ENCODE measurements at places on chromosomes 1 and 21. TPM values are rescaled to one million over a fixed set of nuclear protein-coding genes. Genes with fewer than 3 reads are reported as not detected.

GRCh38 chr21:44517175-44517899 lies 22.7 kb downstream of the KRTAP10-1 start:
- no peak for DNase-seq

GRCh38 chr1:18951818-18952391 lies 4.6 kb downstream of the IFFO2 start:
- DNase-seq, result peak; percentile 66

GRCh38 chr1:182340233-182341058 lies 51.1 kb downstream of the GLUL start:
- no peak for DNase-seq

DNA sequence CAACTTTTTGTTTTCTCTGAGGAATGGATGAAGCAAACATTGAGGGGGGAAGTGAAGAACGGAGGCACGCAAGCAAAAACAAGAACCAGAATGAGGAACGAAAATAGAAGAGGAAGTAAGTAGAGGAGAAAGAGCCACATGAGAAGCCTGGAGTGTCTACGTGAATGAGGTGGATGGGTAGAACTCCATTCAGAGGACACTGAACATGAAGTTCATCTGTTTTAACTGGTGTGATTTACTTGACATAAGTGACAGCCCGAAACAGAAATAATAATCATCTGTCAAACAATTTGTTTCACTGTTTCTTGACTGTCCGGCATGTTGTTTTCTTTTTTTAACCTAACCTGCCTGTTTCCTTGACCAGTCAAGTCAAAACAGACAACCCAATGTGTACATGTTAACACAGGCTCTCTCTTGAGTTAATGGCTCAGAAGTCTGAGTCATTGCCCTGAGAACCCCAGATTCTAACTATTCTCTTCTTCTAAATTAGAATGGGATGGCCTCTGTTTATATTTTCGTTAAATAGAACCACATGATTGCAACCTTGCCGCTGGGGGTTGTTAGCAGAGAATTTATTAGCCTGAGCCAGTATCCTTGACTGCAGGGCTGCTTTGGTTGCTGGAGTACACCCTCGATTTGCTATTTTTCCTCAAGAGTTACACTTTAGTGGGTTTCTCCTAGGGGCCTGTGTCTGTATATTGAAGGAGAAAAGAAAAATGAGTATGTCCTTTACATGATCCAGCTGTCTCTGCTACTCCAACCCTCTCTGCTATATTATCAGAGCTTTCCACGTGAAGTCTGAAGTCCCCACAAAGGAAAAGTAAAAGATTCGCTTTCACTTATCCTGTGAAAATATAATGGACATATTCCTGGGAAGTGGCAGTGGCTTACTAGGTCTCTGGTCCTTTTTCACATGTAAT lies 151.7 kb downstream of the ZC3H11B start:
- no peak for DNase-seq

GRCh38 chr1:94753171-94753972 lies 66.8 kb upstream of the SLC44A3 start:
- no peak for DNase-seq

GRCh38 chr1:72526926-72527325 lies 244.6 kb upstream of the NEGR1 start:
- DNase-seq, result no peak

- no peak for DNase-seq
Measured at GRCh38 chr1:219271818-219272535, 98.3 kb downstream of the LYPLAL1 start.

DNA sequence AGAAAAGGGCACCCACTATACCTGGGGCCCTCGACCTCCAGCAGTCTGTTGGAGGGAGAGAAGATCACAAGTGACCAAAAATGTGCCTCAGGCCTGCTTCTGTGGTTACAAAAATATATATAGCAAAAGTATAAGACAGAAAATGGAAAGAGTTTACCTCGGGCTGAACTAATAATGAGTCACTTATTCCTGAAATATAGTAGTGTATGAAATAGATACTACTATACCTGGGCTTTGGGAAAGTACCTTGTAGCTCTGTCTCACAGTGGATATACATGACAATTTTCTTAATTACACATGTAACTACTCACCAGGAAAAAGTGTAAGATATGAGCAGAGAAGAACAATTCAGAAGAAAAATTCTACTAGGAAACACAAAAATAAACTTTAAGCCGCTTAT lies 7.3 kb upstream of the APCS start:
- no peak for DNase-seq

GRCh38 chr1:203671521-203672278 lies 45.1 kb downstream of the ATP2B4 start:
- no peak for DNase-seq

- no peak for DNase-seq
Measured at GRCh38 chr1:244052016-244052727, 1.1 kb downstream of the ZBTB18 start.

DNA sequence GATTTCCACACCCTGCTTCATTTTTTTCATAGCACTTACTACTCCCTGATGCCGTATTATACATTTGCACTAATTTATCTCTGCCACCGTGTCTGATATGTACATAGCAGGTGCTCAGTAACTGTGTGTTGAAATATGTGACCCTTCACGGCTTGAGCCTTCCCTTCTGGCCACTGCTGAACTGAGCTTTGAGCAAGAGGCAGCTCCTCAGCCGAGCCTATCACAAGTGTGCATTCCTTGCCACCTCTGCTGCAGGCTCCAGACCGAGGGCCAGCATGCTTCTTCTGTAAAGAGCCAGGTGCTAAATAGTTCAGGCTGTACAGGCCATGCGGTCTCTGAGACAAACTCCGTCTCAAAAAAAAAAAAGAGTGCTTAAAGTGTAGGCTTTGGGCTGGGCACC lies 22.6 kb downstream of the PLEKHM2 start:
- DNase-seq, result no peak

DNA sequence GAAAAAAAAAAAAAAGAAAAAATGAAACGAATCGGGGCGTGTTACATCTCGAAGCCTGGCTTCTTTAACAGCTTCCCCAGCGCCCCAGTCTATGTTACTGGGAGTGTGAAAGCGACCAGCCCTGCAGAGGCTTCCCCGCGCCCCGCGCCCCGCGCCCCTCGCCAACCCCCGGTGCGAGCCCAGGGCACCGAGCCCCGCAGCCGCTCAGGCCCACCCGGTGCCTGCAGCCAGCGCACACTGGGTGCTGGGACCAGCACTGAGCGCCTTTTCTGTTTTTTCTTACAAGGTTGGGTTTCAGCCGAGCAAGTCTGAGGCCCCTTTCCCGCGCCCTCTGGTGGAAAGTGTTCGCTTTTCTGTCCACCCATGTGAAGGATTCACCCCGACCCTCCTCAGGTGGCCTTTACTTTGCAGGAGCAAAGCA lies 42.1 kb upstream of the ZNF496 start:
- DNase-seq, result peak; percentile 46

GRCh38 chr1:222384531-222384930 lies 163.4 kb downstream of the HHIPL2 start:
- no peak for DNase-seq

LRIG2 gene
- 23.7 TPM for total RNA-seq

DNA sequence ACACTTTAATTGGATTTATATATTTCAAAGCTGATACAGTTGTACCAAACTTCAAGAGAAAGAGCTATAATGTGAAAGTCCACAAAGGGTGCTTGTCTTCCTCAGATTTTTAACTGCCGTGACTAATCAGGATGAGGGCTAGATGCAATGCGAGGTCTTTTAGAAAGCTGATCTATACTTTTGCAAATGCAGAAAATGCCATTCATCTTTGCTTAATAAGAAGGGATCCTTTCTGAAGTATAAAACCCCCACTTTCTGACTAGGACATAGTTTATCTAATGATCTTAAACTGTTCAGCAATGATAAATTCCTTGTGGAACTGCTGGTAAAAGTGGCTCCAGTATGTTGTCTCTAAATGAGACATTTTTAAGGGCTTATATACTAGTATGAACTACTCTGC lies 102.7 kb upstream of the NGF start:
- no peak for DNase-seq

DNA sequence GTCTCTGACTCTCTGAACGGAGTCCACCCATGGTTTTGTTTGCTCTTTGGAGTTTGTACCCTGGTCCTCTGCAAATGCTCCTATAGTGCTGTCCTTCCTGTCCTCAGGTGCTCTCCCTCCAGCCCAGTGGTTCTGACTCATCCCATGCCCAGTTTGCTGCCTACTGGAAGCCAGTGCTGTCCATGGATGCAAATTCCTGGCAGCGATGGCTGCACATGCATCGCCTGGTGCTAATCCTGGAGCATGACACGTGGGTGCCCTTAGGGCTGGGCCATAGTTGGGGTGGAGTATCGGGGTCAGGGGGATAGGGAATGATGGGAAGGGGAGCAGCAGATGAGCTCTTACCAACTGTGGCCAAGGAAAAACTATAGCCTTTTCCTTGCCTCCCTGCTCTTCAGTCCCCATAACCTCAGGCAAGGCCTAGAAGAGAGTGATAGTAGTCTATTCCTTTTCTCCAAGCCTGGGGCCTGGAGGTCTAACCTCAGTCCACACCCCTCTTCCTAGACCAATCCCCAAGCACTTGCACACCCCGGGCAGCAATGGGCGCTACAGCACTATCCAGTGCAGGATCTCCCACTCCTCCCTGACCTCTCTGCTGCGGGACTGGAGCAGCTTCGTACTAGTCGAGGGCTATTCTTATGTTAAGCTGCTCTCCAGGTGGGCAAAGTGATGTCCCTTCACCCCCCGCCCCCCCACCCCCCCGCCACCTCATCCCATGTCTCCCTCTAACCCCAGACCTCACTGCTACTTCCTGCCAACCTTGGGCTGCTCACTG lies 31.6 kb downstream of the HYI start:
- DNase-seq, result no peak

SH2D5 gene
- total RNA-seq, result not detected

- DNase-seq, result peak; percentile 48
Measured at GRCh38 chr1:212760126-212760823, 31.3 kb downstream of the NSL1 start.

NADK gene
- total RNA-seq, result 47.3 TPM

DNA sequence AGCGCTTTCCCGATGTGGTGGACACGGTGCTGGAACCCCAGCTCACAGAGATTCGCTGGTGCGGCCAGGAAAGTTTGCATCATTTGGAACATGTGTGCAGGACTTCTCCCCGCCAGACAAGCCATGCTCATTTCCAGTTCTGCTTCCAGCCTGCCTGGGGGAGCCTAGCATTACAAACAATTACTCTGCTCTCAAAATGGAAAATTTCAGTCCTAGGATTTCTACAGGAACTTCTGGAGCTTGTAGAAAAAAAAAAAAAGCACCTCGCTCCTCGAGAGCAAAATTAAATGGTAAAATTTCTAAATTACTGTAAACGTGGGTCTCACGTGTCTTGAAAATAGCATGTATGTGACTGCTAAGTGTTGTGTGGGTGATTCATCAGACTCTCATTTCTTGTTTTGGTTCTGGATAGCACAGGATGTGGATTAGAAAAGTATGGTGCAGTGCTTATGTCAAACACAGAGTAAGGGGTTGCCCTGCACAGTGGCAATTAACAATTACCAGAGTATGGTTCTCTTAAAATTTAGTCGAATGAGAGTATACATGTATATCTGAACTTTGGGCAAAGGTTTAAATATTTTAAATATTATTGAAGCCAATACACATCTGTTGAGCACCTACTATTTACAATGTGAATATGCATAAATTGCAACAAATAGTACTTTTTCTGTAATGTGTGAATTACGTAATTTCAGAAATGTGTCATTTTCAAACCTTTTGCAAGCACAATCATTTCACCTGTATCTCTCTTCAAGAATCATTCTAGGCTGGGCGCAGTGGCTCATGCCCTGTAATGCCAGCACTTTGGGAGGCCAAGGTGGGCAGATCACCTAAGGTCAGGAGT lies 61.8 kb upstream of the PTGFRN start:
- DNase-seq, result no peak

AADACL3 gene
- total RNA-seq, result not detected

- DNase-seq, result no peak
Measured at GRCh38 chr1:75745276-75745675, 20.8 kb downstream of the ACADM start.

DNA sequence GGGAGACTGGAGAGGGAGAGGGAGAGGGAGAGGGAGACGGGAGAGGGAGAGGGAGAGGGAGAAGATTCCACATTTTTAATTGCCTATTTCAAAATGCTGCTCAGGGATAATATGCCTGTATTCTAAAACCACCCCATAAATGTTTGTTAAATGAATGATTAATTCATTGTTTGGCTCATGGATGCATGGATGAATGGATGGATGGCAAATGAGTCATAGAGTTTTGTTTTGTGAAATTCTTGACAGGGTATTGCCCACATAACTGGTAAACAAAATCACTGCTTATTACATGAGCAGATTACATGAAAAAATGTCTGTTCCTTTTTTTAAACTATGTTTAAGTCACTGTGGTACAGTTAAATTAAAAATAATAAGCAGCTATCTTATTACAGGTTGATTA lies 220.4 kb downstream of the ZP4 start:
- DNase-seq, result no peak

DNA sequence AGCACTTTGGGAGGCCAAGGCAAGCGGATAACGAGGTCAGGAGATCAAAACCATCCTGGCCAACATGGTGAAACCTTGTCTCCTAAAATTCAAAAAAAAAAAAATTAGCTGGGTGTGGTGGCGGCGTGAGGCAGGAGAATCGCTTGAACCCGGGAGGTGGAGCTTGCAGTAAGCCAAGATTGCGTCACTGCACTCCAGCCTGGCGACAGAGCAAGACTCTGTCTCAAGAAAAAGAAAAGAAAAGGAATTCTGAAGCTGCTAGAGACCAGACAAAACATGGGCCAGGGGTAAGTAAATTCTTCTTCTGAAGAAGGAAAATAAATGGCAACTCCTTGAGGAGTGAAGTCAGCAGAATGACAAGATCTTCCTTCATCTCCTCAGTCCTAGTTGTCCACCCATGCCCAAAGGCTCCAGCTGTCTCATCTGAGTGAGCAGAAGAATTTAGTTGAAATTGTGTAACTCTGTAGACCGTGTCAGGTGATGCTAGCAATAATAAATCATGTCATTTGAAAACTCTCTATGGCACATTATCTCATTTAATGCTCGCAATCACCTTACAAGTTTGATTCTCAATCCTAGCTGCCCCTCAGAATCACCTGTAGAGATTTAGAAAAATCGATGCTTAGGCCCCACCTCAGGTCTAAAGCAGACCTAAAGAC lies 14.3 kb downstream of the PDZK1 start:
- no peak for DNase-seq

UBASH3A gene
- 91.6 TPM for total RNA-seq

CD53 gene
- 295 TPM for total RNA-seq

- no peak for DNase-seq
Measured at GRCh38 chr1:1627829-1628753, 3.9 kb upstream of the MMP23B start.

GUCA2B gene
- not detected for total RNA-seq

- no peak for DNase-seq
Measured at GRCh38 chr1:221487781-221488524, 253.9 kb downstream of the DUSP10 start.

GRCh38 chr1:216330262-216330661 lies 93.0 kb downstream of the USH2A start:
- DNase-seq, result no peak
